ENCODE measurements at places on chromosomes 4 and X.

GRCh38 chrX:73239242-73239641 is 24.6 kb upstream of the NAP1L2 start:
- DNase-seq = no peak

GRCh38 chr4:25007598-25007997 is 23.1 kb downstream of the LGI2 start:
- DNase-seq = no peak

DNA sequence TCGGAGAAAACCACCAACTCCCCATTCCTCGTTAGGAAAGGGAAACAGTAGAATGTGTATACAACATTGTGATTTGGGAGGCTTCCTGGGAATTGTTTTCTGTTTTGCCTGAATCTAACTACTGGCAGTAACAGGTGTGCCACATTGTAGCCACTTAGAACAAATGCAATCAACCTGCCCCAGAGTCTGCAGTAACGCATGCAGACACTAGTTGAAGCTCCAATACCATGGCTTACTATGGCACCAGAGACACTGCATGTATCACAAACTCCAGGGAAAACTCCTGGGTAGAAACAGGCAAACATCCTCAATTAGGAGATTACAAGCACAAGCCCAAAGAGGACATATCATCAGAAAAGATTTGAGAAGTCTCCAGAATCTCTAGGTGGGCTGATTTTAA is 154.2 kb upstream of the NEIL3 start:
- DNase-seq = no peak

GRCh38 chr4:26812049-26812714 is 48.5 kb upstream of the STIM2 start:
- DNase-seq = no peak

GRCh38 chr4:48490012-48490679 is at the start of gene ZAR1:
Gene ZAR1, plus strand, starts transcription at chr4:48490252. Its CDS starts 40 bp downstream, at chr4:48490292.
- DNase-seq = peak; percentile 11

- DNase-seq = no peak
Observed at GRCh38 chrX:2391869-2392606, 108.7 kb downstream of the DHRSX start.

- DNase-seq = no peak
Observed at GRCh38 chrX:154381271-154381670, 2.2 kb downstream of the EMD start.

GRCh38 chrX:72128881-72129280 is 2.8 kb downstream of the RTL5 start:
- no peak for DNase-seq

DNA sequence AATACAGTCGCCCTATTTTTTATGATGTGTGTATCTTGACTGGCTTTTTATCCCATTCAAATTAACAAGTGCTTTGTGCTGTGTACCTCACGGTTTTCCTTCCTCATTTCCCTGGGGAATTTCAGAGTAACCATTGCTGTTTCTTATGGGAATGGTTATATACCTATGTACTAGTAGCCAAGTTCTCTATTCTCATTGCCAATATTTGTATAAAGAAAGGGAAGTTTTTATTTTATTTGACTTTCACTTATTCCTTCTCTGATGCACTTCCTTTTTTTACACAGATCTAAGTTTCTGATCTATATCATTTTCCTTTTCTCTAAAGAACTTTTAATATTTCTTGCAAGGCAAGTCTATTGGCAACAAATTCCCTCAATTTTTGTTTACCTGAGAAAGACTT is 181.3 kb downstream of the SOWAHB start:
- no peak for DNase-seq

DNA sequence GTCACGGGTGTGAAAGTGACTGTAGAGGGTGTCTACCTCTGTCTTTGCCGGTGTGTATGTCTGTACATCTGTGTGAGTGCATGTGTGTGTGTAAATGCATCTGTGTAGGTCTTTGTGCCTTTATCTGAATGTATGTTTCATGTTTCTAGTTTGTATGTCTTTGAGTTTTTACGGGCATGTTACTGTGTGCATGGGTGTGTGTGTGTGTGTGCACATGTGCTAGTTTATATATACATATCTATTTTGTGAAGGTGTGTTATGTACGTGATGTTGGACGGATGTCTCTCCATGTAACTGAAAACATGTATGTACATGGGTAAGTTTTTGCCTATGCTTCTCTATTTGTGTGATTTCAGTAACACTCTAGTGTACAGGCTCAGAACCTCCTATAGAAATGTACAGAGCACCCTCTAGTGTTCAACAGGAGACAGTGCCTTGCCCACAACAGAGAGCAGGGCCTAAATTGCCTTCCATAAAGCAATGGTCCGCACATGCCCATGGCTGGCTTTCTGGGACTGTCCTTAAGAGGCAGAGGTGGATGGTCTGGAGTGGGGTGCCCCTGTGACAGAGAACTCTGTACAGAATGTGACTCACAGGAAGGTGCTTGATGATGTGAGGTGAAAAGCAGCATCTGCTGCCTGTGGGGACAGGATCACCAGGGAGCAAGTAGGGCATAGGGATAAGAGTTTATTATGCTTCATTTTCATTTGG is 343.5 kb downstream of the RAPGEF2 start:
- peak; percentile 9 for DNase-seq

DNA sequence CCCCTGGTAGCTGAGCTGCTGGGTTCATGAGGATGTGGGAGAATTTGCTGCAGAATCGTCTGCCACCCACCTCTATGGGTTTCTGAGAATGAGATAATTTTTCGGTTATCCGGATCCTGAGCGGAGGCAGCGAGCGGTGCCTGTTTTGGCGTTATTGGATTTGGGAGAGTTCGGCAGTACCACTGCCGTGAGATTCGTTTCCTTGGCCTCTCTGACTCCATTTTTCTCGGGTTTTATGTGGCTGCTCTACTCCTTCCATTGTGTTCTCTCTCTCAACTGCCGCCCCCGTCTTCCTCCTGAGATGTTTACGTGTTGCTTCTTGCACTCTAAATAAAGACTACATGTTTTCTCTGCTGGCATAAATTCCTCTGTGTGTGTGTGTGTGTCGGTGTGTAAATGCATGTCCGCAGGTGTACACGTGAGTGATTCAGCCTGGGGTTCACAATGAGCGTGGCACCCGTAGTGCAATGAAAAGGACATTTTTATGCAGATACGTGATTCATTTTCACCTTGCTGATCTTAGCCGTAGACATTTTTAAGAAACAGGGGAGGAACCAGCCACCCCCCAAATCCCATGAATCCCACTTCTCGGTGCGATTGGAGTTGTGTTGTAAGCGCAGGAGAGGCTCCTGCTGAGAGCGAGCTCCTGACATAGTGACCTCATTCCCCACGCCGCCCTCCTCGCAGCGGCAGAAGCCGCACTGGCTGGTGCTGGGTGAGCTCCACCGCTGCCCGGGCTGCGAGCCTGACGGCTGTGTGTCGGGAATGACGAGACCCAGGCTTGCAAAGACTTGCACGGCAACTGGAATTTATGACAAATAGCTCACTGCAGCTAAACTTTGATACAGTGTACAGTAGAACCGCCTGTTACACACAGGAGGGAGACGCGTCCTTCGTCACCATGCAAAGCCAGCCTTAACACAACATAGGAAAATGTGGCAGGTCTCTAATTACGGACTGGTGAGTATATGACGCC is 82.2 kb downstream of the STOX2 start:
- DNase-seq = peak; percentile 19

- no peak for DNase-seq
Observed at GRCh38 chr4:73828956-73829355, 7.5 kb upstream of the CXCL6 start.

- peak; percentile 40 for DNase-seq
Observed at GRCh38 chr4:180057891-180058671, 2185.1 kb upstream of the TENM3 start.

DNA sequence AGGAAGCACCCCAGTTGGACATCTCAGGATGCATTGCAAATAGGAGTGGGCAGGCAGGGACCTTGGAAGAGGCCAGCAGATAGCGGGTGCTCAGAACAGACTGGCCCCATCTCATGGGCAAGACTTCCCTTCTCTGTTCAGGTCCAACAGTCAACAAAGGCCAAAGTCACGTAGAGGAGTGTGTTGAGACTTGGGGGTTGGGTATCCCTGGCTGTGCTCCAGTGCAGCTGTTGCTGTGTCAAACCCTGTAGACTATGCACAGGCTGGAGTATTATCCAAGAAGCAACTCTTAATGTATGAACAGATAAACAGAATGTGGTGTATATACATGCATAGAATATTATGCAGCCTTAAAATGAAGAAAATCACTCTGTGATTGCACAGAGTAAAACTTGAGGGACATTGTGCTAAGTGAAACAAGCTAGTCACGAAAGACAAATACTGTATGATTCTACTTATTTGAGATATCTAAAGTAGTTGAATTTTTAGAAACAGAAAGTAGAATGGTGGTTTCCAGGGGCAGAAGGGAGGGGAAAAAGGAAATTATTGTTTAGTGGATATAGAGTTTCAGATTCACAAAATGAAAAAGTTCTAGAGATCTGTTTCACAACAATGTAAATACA is 192.1 kb upstream of the LCORL start:
- DNase-seq = no peak

DNA sequence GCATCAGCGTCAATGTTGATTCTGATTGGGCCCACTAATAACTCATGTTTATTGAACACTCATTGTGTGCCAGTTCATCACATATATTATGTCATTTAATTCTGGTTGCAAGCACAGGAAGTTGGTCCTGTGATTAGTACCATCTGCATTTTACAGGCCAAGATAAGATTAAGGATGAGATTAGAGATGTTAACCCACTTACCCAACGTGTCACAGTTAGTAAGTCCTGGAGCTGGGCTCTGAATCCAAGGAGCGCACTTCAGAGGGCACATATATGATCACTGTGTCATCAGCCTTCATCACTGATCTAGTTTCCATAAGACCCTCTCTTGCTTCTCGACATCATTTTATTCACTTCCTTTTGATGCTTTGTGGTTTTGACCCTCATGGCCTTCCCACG is 205.3 kb upstream of the ANXA3 start:
- no peak for DNase-seq

DNA sequence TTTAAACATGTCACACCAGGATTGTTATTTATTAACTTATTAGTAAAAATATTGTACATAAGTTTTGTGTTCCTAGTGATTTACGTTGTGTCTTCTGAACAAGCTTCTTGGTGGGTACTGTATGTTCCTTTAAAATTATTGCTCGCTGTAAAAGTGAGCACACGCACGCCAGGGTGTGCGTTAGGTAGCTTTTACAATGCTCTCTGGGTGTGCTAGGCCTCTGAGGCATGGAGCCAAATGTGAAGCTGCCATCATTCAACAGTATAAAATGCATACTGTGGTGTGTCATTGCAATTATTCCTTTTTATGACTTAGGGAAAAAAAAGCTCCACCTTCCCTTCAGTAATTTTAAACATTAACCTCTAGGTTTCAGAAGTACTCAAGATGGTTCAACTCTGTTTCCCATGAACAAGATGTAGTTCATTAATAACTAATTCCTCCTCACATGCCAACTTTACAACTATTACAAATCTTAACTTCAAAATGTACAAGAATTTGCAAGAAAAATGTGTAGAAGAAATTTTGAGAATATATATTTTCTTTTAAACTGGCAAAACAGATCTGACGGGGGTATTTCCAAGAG is 42.4 kb downstream of the ATOH1 start:
- no peak for DNase-seq

DNA sequence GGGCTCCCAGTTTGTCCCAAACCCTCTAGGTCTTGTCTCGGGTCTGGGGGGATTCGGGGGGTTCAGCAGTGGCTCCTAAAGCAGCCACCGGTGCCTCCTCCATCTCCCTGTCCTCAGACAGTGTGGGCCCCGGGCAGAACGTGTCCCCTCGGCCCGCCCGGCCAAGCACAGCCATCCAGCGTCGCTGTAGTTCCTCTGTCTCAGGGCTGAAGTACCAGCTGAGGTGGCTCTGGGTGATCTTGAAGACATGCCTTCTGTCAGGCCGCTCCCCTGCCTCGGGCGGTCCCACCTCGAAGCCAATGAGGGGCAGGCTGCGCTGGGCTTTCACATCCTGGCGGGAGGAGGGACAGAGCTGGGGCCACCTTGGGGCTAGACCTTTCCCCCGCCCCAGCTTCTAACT is 5.9 kb downstream of the TSR2 start:
- no peak for DNase-seq

GRCh38 chrX:31858915-31859314 is 787.1 kb upstream of the FTHL17 start:
- DNase-seq = no peak

DNA sequence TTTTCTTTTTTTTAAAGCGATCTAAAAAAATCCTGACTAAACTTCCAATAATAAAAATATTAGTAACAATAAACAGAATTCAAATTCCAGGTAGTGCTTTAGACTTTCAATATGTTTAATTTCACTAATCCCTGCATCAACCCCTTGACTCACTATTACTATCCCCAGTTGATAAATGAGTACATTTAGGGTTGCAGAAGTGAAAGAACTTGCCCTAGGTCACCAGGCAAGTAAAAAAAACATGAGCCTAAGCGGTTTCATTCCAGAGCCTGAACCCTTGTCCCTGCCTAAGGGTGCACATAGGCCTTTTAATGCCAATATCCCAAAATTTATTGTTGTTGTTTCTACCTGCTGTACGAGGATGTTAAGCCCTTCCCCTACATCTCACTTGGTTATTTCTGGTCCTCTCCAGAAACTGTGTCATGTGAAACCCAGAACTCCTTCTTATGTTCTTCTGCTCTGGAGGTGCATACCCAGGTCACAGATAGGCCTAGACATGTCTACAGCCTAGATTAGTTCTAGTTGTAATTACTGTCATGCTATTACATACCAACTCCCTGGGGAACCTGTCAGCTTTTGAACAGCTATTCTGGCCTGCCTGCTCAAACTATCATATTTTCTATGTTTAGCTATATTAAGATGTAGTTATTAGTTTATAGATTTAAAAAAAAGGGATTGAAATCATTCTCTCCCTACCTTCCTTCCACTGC is 244.5 kb upstream of the PITX2 start:
- DNase-seq = no peak

GRCh38 chr4:26955241-26955640 is 94.6 kb downstream of the STIM2 start:
- no peak for DNase-seq

DNA sequence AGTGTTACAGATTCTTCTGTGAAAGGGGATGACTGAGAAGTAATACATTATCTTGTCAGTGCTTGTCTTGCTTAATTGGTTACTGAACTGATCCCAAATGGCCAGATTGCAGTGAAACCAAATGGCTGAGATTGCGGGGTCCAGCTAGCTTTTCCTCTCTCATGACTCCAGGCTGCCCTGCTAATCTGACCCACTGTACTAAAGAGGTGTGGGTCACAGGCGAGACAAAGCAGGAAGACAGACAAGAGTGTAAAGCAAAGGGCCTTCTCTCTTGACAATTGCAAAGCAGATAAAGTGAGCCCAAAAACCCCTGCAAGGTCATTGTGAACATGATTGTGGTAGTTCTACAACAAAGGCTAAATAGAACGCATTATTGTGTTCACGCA is 2.1 kb downstream of the TMEM150C start:
- DNase-seq = no peak

Measured in progenitor cell of endocrine pancreas (in vitro differentiated cells).